ENCODE measurements at places on chromosomes 4 and X.

- DNase-seq: no peak
These were observed 1.2 kb downstream of the HMGB3 start for GRCh38 chrX:150984169-150984824.

DNA sequence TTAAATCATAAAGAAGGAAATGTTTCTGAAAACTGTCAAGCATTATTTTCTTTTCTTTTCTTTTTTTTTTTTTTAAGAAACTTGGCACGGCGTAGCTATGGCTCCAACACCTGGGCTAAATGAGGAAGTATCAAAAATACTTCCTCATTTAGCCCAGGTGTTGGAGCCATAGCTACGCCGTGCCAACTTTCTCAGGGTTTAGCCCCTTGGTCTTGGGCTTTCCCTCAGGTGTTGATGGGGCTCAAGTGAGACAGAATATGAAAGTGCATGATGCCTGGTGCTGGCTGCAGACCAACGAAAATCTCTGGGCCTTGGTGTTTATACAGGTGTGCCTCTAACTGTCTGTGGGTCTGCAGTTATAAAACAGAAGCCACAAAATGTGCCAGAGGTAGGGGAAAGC lies 132.7 kb downstream of the ARHGAP24 start:
- no peak for DNase-seq

- no peak for DNase-seq
These were observed 18.9 kb upstream of the SCRG1 start for GRCh38 chr4:173417833-173418232.

- DNase-seq: no peak
These were observed 1.1 kb downstream of the ELK1 start for GRCh38 chrX:47649271-47649670.

DNA sequence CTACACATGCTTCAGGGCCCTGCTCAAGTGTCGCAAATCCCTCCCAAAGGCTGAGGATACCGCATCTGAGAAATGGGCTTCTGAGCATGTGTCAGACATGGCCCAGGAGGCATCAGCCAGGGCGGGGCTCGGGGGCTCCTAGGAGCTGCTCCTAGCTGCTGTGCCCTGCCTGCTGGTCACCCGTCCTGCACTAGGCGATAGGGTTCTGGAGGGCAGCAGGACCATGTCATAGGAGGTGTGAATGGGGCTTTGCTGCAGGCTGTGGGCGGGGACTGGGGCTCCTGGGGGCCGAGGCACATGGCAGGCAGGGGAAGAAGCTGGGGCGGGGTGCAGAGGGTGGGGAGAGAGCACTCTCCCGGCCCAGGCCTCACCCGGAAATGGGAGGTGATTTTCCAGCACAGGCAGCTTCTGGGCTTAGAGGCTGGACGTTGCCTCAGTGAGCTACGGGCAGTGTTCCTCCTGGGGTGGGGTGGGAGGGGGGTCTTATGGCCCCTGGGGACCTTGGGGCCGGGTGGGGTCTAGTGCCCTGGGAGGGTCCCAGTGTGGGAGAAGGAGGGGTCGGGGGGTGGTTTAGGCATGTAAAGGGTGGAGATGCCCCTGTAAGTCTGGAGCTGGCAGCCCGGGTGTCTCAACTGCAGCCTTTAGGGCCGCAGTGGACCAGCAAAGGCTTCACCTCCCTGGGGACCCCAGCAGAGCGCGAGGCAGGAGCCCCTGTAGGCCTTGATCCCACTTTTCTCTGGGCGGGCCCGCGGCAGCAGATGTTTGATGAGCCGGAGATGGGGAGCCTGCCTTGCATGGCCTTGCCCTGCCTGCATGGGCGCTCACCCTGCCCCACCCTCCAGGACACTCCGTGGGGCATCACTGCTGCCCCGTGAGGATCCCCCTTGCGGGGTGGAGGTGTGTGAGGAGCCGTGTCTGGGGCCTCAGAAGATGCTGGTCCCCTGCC lies 98.6 kb upstream of the LRPAP1 start:
- peak; percentile 32 for DNase-seq

DNA sequence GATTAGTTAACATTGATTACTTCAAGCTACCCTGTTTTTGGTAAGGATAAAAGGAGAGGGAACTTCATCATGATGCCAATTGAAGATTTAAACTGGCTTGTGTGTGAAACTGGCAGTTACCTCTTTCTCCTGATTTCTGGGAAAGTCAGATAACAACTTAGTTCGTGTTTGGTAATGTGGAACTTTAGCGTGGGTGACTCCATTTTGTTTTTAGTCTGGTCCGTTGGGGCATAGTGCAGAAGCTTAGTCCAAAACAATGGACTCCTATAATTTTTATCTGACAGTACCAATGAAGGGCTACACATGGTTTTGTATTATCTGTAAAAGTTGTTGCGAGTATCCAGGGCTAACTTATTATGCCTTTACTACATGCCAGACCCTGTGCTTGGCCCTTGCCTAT lies 294.9 kb downstream of the GUCY2F start:
- no peak for DNase-seq

- DNase-seq: no peak
These were observed 120.5 kb upstream of the SORBS2 start for GRCh38 chr4:185932491-185932890.

- no peak for DNase-seq
These were observed 238.0 kb upstream of the PITX2 start for GRCh38 chr4:110860901-110861300.

- DNase-seq: peak; percentile 12
These were observed 321.3 kb downstream of the GALNTL6 start for GRCh38 chr4:172134521-172134920.

GRCh38 chr4:118400356-118400755 lies 47.6 kb upstream of the PRSS12 start:
- DNase-seq: no peak

DNA sequence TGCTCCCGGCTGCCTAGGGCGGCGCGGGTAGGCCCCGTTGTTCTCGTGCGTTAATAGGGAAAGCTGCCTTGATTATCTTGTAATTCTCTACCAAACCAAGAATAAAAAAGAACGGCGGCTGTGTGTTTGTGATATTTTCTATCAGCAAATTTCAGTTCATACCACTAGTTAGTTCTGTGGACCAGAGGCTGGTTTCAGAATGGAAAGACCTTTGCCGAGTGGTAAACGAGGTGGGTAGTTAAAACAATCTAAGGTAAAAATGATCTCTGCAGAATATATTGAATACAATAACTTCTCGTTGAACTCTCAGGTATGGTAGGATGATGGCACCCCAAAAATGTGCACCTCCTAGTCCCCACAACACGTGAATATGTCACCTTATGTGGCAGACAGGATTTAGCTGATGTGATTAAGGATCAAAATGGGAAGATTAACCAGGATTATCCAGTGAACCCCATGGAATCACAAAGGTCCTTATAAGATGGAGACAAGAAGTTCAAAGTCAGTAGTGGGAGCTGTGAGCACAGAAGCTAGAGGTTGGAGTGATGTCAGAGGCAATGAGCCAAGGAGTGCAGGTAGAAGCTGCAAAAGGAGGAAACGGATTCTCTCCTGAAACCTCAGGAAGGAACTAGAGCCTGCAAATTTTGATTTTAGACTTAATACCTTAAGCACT lies 574 bp upstream of the CFAP97 start:
- no peak for DNase-seq

GRCh38 chrX:30887721-30888120 lies 1.3 kb downstream of the TAB3 start:
- no peak for DNase-seq

DNA sequence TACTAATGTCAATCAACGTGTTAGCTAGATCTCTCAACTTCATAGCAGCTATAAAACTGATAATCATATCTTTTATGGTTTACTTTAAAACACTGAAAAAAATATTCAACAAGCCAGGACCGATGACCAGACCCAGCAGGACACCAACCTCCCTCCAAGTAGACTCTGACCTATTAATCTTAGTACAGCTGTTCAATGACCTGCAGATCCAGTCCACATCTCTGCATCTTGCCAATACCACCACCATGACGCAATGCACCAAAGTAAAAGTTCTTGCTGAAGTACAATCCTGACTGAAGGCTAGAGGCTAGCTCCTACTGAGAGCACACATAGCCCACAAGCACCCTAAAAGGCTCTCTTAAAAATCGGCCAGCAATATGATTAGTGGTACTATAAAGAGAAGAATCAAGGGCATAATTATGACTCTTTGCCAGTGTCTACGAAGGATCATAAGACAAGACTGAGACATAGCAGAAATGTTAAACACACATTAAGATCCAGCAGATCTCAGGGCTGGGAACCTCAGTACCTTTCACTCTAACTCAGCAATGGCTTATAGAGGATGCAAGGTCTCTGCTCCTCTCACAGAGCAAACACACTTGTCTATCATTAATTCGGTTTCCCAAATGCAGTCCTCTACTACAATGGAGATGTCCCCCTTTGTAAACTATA lies 7.6 kb downstream of the MED14 start:
- no peak for DNase-seq

GRCh38 chr4:54929459-54929858 lies 195.9 kb downstream of the KDR start:
- peak; percentile 4 for DNase-seq

DNA sequence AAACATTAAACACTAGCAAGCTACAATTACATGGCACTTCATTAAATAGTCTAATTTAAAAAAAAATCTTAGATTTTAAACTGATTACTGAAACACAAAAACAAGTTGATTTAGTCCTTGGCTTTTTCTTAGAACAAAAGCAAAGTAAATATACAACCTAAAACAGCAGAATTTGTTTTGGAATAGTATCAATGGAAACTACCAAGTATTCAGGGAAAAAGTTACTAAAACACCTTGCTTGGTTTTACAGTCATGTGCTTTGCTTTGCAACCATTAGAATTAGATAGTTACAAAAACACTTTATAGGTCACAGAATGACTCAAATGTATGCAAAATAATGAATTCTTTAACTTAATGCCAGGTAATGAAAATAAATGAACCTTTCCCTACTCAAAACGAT lies 105.3 kb downstream of the CNOT6L start:
- no peak for DNase-seq

DNA sequence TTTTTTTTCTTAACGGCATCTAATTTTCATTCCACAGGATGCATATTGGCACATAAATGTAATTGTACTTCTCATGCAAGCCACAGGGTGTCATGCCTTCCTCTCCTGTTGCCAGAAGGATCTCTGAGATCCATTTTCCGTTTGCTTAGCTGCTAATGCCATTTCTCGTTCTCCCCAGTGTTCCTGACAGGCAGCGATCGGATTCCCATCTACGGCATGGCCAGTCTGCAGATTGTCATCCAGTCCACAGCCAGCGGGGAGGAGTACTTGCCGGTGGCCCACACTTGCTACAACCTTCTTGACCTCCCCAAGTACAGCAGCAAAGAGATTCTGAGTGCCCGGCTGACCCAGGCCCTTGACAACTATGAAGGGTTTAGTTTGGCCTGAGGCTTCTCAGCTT lies 8.9 kb upstream of the NAP1L5 start:
- DNase-seq: peak; percentile 31

DNA sequence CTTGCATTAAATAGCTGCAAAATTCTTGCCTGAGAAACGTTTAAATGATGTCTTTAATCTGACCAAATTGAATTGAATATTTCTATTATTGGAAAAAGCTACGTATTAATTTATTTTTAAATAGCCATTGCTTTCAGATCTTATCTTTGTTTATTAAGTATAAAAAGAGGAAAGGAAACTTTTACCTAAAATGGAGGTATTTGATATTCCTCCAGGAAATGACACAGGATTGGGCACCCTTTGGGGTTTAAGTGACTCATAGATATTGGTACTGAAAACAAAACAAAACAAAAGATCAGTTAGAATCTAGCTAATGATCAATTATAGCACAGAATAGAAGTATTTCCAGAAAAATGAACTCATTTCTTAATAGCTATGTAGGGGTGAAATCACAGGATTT lies 34.1 kb downstream of the PLS3 start:
- no peak for DNase-seq

DNA sequence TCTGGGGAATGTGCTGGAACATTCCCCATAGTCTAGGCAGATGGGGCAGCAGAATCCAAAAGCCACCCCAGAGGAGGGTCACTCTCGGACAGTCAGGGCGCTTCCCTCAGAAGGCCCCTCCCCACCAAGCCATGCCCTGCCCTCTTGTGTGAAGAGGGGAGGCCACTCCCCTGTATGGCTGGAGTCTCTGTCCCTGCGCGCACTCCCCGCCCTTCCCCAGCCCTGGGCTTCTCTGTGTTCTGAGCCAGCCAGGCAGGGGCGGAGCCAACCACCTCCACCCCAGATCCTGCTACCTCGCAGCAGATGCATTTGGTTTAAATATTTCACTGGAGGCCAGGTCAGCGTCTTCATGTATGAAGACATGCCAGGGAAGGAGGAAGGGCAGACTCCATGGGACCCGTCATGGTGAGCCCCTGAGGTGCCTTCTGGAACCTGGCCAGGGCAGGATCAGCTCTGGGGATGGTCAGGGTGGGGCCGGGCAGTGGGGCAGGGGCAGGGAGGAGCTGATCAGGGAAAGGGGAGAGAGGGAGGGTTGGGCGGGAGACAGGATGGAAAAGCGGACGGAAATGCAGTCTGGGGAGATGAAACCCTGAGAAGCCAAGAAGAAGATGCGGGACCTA lies 107.3 kb downstream of the ADRA2C start:
- no peak for DNase-seq

GRCh38 chrX:154436983-154437752 lies at the start of gene GDI1:
TSS of gene GDI1 (plus strand) at chrX:154437154. CDS start at chrX:154437255, 101 bp downstream.
- DNase-seq: peak; percentile 44

DNA sequence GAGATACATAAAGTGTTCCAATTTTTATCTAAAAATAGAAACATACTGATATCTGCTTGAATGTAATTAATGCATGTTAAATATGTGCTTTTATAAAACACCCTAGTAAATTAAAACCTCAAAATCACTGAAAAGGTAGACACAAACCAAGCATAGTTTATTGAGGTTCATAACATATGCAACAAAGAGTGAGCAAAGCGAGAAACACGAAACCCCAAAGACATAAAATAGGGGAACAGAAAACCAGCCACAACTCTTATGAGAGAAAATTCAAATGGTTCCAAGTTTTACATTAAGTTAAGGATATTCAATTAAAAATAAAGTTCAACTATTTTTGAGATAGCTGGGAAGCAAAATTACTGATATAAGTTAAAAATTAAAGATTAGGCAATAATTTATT lies 336.4 kb upstream of the AGA start:
- no peak for DNase-seq

DNA sequence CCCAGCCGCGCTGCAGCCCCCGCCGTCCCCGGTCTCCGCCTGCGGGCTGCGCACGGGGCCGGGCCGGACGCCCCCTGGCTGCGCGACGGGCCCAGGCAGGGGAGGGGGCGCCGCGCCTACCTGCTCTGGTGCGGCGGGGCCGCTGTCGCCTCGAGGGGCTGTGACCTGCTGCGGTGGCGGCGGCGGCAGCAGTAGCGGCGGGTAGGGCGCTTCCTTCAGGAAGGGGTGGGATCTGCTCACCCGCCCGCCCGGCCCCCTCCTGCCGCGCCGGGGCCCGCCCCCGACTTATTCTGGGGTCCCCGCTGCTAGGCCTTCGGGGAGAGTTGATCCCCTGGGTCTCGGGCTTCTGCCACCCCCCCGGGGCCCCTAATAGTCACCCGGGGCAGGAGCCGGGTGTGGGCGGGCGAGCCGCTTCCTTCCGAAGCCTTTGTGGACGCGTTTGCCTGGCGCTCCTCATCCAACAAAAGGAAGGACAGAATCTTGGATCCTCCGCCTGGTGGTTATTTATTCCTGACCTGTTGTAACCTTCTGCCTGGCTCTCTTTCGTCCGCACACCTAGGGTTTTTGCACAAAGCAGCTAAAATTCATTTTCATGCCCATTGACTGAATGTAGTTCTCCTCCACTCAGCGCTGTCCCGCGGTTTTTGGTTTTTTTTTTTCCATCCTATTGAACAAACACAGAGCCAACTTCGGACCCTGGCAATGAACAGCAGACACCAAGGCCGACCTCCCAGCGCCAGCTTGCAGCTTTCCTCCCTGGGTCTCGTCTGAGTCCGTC lies at the start of gene TMEM150C:
TMEM150C (minus strand) TSS at position 203 of the 778 bp plus-strand sequence. CDS start 57,331 bp downstream, outside the sequence.
- peak; percentile 17 for DNase-seq
